ENCODE measurements at places on chromosomes 16 and 17. TPM values are rescaled to one million over a fixed set of nuclear protein-coding genes. Genes with fewer than 3 reads are reported as not detected.

Gene ZNF174
- 11.3 TPM for total RNA-seq

Gene EPX
- total RNA-seq: not detected

Gene SAT2
- 80.0 TPM for total RNA-seq

Gene TEX14
- total RNA-seq: 0.13 TPM

Gene TMEM204
- 28.9 TPM for total RNA-seq

Gene NLRP1
- total RNA-seq: 7.9 TPM

Gene NECAB2
- total RNA-seq: 0.46 TPM

Gene KRTAP4-1
- not detected for total RNA-seq

Gene CDRT4
- total RNA-seq: 1.9 TPM

Gene PRR35
- not detected for total RNA-seq

Gene KCNJ2
- total RNA-seq: 47.1 TPM

Gene TP53I13
- 39.2 TPM for total RNA-seq

Gene ACE
- 5.4 TPM for total RNA-seq

Gene ACSM2A
- not detected for total RNA-seq

Gene IL32
- 42.6 TPM for total RNA-seq

Gene KRT20
- not detected for total RNA-seq

Gene RASD1
- 39.8 TPM for total RNA-seq

Gene PIK3R5
- total RNA-seq: 2.5 TPM

Gene KRTAP2-1
- total RNA-seq: not detected

Gene OR3A3
- not detected for total RNA-seq

Gene KRT35
- total RNA-seq: not detected
